ENCODE measurements at places on chromosomes 6 and 20. TPM values are rescaled to one million over a fixed set of nuclear protein-coding genes. Genes with fewer than 3 reads are reported as not detected.
A peak's percentile ranks its signal among the peaks of the same experiment; 100 is the strongest.

Gene YTHDF1
- 42.4 TPM for total RNA-seq

Gene JPH2
- not detected for total RNA-seq

Gene CCN6
- total RNA-seq, result 0.47 TPM

Gene STX11
- total RNA-seq, result 0.51 TPM

Gene SLC35D3
- not detected for total RNA-seq

Gene CTSA
- 51.9 TPM for total RNA-seq

Gene PARD6B
- 12.3 TPM for total RNA-seq

Gene SEMG1
- total RNA-seq, result not detected

Gene PGBD1
- total RNA-seq, result 7.4 TPM

DNA sequence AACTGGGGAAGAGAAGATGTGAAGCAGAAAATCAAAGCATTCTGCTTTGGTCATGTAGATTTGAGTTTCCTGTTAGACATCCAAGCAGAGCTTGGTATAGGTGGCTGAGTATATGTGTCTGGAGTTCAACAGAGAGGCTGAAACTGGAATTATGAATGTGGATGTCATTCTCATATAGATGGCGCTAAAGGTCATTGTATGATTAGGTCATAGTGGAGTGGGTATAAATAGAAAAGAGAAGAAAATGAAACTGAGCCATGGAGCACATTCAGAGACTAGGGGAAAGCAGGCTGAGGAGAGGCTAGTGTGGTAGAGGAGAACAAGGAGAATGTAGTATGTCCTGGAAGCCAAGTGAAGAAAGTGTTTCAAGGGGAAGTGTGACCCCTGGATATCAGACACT, 295.6 kb upstream of the PLN start:
- no peak for DNase-seq

DNA sequence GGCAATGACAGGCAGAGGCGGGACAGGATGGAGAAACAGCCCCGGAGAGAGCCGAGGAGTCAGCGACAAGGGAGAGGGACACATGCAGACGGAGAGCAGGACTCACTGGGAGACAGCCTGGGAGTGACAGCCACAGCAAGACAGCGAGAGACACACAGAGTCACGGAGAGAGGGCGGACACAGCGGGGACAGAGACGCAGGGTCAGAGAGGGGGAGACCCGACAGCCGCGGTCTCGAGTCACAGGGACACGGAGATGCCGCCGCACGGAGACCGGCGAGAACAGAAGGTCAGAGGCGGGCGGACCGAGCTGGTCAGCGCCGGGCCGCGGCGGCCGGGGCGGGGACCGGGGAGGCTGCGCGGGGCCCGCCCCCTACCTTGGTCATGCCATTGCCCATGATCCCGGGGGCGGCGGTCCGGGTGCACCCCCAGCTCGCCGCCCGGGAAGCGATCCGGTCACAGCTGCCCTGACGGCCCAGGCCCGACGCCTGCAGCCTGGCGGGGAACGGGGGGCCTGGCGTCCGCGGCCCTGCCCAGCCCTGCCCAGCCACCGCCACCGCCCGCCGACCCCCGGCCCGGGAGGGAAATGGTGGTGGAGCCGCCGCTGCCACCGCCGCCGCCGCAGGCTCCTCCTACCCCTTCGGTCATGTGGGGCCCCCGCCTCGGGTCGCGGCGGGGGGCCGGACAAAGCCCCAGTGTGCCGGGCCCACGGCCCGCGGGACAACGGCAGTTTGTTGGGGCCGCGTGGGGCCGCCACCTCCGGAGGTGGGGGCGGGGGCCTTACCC, at the start of the genes DUSP15 and TTLL9:
Gene DUSP15 (minus strand): TSS at position 586 of the 784 bp plus-strand sequence. CDS start 190 bp downstream, at position 396.
Gene TTLL9 (plus strand): TSS at position 693 of the 784 bp plus-strand sequence. CDS start 493 bp downstream, outside the sequence.
- peak; percentile 67 for DNase-seq

GRCh38 chr6:33698494-33698893, 13.0 kb downstream of the UQCC2 start:
- no peak for DNase-seq

GRCh38 chr6:100633096-100633777, 168.5 kb upstream of the SIM1 start:
- peak; percentile 13 for DNase-seq

DNA sequence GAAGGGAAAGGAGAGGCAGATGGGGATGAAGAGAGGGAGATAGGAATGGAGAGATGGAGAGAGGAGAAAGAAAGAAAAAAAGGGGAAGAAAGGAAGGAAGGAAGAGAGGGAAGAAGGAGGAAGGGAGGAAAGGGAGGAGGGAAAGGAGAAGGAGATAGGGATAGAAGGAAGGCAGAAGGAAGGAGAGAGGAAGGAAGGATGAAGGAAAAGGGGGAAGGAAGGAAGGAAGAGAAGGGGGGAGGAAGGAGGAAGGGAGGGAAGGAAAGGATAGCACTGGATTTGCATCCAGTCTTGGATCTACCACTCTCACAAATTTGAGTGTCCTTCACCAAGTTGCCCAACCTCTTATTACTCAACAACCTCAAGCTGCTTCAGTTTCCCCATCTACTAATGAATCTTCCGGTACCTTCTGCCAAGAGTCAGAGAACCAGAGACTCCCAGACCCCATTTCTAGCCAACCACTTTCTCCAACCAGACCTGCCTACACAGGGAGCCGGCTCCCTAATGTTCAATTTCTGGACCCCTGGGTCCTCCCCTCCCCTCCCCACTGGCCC, 79.7 kb upstream of the FOXP4 start:
- no peak for DNase-seq

- no peak for DNase-seq
Observed at GRCh38 chr6:33746036-33746600, 587 bp downstream of the IP6K3 start.

GRCh38 chr6:7701212-7701834, 24.6 kb upstream of the BMP6 start:
- DNase-seq, result no peak

DNA sequence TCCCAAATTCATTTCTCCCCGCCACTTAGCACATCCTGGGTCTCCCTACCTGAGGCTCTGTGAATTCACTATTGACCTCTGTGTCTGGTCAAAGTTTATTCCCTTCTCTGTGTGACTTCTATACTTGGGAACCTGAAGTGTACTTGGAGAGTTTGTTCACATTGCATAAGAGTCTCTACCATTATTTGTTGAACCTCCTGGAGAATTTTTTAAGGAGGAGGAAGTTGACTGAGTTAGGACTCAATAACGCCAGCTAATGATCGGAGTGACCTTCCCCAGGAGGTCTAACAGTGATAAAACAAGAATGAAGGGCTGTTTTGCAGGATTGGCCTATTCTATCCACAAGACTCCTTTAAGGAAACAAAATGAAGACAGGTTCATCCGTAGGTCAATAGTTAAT, 23.6 kb downstream of the STMND1 start:
- DNase-seq, result no peak

DNA sequence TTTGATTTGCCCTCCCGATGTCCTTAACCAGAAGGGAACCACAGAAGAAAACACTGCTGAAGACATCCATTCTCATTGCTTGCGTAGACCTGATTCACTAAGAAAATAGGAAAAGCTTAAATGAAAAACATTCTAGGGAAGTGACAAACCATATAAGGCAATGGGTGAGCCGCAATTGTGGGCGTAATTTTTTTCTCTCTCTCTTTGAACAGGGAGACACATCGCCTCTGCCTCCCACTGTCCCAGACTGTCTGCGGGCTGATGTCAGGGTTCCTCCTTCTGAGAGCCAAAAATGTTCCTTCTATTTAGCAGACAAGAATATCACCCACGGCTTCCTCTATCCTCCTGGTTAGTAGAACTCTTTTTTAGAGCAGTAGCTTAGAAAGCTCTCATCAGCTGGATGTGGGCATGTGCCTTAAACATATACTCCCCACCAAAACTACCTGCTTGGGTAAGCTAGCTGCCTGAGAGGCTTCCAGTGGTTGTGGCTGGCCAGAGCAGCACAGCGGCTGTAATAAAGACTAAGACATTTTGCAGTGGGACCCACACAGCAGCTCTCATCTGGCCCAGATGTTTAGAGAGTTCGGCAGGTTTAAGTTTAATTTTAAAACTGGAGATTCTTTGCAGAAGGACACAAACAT, 22.7 kb upstream of the CTAGE9 start:
- no peak for DNase-seq

GRCh38 chr6:111844921-111845320, 28.3 kb downstream of the FYN start:
- no peak for DNase-seq

DNA sequence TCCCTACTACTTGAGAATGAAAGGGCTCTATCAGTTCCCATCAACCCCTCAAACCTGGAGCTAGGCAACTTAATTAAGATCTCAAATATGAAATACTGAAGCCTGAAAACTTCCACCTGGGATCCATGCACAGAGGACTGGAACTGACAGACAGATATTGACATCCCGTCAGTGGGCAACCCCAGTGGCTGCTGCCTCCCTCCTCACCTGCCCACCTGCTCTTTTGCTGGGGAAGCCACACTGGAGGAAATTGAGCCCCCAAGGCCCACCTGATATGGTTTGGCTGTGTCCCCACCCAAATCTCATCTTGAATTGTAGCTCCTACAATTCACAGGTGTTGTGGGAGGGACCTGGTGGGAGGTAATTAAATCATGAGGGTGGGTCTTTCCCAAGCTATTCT, 192.8 kb downstream of the LRFN2 start:
- DNase-seq, result no peak

GRCh38 chr20:17471606-17472187, 59.5 kb downstream of the BFSP1 start:
- no peak for DNase-seq

DNA sequence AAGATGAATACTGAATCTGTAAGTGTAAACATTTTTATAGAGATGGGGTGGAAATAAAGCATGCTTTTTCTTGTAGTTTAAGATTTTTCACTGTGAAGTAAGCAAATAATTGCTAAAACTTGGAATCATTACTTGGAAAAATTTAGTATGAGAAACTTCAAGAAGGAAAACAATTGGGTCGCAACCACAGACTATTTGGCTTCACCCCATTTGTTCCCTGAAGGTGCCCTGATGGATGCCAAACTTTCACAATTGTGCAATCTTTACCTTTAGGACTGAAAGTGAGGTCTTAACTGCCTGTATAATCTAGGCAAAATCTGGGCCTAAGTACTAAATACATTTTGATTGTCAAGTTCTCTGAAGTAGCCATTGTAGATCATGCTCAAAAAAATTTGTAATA, 330.1 kb downstream of the HDGFL1 start:
- no peak for DNase-seq

DNA sequence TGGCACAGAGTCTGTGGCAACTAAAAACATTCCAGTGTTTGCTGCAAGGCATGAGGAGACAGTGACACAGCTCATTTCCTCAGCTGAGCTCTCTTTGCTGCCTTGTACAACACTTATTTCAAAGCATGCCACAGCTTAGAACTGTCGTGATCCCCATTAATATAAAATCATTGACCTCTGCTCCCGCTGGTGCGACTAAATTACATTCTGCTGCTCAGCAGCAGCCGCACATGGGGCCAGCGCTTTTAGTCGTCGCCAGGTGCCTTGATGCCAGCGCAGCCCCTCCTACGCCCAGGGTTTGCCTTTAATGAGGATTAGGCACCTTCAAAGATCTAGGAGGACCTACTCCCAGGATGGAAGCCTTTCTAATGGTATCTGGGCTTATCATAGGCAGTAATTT, 717.9 kb upstream of the POU3F2 start:
- DNase-seq, result no peak

DNA sequence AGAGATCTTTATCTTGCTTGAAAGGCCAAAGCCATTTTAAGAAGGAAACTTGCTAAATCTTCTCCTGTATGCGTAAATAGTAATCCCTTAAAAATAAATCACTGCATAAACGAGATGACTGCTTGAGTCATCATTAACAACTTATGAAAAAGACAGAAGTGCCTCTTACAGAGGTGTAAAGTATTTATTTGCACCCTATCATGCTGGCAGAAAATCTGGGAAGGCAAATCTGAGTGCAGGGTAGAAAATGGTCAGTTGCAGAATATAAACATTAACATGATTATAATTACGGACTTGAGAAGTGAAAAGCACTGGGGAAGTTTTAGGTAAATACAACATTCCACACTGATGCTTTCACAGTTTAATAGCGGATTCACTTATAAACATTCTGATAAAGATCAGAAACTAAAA, 67.5 kb upstream of the FBXO30 start:
- DNase-seq, result no peak

GRCh38 chr6:166813461-166813860, 142.9 kb downstream of the RNASET2 start:
- DNase-seq, result no peak

DNA sequence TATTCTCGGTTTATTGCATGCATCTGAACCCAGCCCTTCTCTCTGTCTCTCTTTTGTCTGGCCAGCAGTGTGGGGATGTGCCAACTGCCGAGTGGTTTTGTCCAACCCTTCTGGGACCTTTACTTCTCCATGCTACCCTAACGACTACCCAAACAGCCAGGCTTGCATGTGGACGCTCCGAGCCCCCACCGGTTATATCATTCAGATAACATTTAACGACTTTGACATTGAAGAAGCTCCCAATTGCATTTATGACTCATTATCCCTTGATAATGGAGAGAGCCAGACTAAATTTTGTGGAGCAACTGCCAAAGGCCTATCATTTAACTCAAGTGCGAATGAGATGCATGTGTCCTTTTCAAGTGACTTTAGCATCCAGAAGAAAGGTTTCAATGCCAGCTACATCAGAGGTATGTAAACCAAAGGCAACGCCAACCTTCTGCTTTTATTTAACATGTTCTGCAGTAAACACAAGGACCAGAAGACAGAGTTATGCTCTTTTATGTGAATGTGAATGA, 65.8 kb downstream of the ADGRG6 start:
- DNase-seq, result no peak

DNA sequence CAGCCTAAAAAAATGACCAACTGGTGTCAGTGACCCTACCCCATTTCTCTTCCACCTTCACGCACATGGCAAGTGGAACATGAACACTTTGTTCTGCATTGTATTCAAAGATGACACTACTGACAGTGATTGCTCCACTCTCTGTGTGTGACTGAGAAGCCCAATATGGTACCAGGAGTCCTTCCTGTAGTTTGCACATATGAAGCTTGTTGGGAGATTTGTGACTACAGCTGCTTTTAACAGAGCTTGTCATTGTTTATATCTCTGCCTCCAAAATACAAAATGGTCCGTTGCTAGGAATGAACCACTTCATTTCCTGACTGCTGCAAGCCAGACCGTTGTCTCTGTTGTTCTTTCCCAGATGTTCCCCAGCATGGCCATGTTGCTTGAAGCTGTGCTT, 140.3 kb upstream of the TCF21 start:
- DNase-seq, result no peak

DNA sequence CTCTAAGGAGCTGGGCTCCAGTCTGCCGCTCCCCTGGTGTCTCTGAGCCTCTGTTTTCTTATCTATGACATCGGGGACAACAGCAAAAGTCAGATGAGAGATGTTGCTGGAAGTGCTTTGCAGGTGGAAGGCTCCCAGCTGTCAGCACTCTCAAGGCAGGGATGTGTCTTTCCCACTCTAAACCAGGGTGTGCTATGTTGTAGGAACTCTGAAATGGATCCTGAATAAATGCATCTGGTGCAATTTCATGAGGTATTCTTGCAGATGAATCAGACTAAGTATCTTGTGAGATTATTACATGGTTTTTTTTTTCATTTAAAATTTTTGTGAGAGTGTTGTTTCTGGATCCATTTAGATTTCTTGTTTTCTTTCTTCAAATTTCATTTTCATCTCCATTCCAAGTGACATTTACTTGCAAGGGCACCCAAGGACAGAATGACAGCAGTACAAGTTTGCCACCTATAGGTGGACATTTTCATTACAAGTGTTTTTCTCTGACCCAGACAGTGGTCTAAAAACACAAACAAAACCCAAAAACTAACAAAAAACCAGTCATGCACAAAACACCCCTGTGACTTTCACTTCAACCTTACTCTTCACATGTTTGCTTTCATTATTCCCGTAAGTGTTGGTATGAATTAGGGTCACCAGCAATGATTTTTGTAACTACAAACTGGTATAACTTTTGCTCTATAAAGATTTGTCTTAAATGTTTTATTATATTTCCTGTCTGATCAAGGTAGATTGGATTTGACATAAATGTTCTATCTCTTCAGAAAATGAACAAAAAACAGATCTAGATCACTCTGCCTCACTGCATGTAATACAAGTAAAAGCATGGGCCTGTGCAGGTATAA, 14.7 kb upstream of the SIM1 start:
- DNase-seq, result peak; percentile 40

All from K562 (cell line).